Ovary (tissue), 10 donors: ENCODE measurements at places on chromosomes 13 and 19. TPM values are rescaled to one million over a fixed set of nuclear protein-coding genes. Genes with fewer than 3 reads are reported as not detected.

- DNase-seq = no peak
Observed at GRCh38 chr19:28563964-28564921, 648.7 kb downstream of the UQCRFS1 start.

- no peak for DNase-seq
Observed at GRCh38 chr19:33668968-33669367, 47.2 kb downstream of the CHST8 start.

GRCh38 chr13:108958013-108958376 lies 328.6 kb downstream of the MYO16 start:
- no peak for DNase-seq

- DNase-seq = no peak
Observed at GRCh38 chr13:99477493-99477892, 23.8 kb upstream of the TM9SF2 start.

DNA sequence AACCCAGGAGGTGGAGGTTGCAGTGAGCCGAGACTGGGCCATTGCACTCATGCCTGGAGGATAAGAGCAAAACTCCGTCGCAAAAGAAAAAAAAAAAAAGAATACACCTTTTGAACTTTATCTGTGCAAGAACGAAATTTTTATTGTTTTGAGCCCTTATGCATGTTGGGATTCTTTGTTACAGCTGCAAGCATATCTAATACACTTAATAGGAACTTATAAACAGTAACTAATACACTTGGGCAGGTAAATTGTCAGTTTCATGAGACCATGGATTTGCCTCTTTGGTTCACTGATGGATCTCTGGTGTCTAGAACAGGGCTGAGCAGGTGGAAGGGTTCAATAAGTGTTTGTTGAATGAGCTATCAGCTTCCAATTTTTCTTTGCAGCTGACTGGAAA lies 108.1 kb downstream of the CACNA1A start:
- DNase-seq = no peak

Gene PTGER1
- not detected for total RNA-seq

Gene CPB2
- total RNA-seq = not detected
